Activated naive CD8-positive, alpha-beta T cell treated with anti-CD3 and anti-CD28 coated beads for 36 hours (primary cell): ENCODE measurements at places on chromosomes 5 and 9. TPM values are rescaled to one million over a fixed set of nuclear protein-coding genes. Genes with fewer than 3 reads are reported as not detected.

DNA sequence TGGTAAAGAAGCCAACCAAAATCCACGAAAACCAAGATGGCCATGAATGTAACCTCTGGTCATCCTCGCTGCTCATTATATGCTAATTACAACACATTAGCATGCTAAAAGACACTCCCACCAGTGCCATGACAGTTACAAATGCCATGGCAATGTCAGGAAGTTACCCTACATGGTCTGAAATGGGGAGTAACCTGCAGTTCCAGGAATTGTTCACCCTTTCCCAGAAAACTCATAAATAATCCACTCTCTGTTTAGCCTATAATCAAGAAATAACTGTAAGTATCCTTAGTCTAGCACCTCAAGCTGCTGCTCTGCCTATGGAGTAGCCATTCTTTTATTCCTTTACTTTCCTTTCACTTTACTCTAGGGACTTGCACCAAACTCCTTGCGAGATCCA is 160.6 kb downstream of the EFNA5 start:
- no peak for DNase-seq

LHX3 gene
- total RNA-seq: not detected

APBA1 gene
- 0.08 TPM for total RNA-seq

NEUROG1 gene
- not detected for total RNA-seq

RMRP gene
- 8,498 TPM for total RNA-seq

SLC6A7 gene
- not detected for total RNA-seq
